D341Med (cell line): ENCODE measurements at places on chromosomes 1 and 21.

- DNase-seq = no peak
These were observed 7.4 kb downstream of the PLEKHN1 start for GRCh38 chr1:973459-974292.

DNA sequence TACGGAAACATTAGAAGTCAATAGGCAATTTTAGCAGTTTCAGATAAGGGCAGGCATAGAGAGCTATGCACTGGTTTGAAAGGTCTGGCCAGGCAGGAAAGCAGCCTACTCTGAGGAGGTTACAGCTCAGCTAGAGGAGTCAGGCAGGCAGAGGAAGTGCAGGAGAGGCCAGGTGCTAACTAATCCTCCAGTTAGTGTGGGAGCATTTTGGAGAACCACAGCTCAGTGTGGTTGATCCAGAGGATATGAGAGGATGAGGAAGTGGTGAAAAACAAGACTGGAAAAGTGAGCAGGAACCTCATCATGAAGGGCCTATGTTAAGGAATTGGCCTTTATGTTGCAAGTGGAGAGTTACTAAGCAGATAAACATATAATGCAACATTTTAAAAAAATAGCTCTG lies 282.4 kb upstream of the SGIP1 start:
- DNase-seq = no peak

- no peak for DNase-seq
These were observed 29.4 kb downstream of the IL6R start for GRCh38 chr1:154434346-154435085.

- no peak for DNase-seq
These were observed 144.4 kb upstream of the POU3F1 start for GRCh38 chr1:38190983-38191382.

GRCh38 chr1:207998691-207999090 lies 87.8 kb upstream of the CD34 start:
- DNase-seq = no peak

- no peak for DNase-seq
These were observed 4.1 kb upstream of the HPDL start for GRCh38 chr1:45322486-45323040.

DNA sequence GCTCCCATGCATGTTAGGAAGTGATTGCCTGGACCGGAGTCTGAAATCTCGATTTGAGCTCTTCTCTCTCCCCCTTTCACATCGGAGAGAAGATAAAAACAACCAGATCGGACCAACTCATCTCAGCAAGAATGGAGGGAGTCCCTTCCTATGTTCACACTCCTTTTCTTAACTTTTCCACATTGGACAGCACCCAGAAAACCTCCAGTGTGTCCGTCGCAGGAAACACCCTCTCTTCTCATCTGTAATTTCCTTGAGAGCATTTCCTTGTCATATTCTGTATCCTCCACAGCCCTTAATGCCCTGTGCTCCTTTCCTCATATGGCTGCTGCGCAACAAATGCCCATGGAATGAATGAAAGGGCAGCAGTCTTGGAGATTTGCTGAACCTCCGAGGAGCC lies 1.5 kb upstream of the TDRD10 start:
- no peak for DNase-seq

DNA sequence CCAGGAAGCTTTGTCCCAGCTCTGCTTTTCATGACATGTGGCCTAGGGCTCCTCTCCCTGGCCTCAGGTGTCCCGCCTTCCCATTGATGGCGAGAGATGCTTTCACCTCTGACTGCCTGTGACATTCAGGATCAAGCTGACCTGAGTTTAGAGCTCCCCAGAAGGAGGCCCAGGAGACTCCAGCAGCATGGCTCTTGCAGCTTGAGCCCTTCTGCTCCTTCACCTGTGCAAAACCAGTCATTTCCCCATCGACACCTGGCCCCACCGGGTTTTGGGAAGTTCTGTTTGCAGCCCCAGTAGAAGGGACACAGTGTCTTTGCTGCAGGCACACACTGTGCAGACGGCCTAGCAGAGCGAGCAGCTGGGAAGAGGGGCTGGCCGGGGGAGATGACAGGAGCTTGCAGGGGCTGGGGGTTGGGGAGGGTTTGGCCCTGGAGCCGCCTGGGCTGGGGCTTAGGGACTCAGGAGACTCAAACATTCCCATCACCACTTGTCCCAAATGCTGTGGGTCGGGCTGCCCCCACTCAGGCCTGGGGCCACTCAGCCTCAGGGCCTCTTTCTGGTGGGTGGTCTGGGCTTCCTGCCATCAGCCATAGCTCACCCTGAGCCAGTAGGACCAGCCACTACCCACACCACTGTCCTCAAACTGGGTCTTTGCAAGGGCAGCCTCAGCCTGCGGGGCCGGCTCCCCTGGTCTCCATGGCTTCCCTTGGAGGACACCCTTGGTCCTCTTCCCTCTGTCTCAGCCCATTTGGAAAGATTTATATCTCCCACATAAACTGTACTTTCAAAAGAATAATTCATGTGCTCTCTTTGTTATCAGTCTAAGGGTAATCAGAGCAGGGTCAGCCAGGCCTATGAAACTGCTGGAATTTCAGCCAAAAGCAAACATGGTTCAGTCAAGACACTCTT lies 3.8 kb upstream of the EDN2 start:
- no peak for DNase-seq

DNA sequence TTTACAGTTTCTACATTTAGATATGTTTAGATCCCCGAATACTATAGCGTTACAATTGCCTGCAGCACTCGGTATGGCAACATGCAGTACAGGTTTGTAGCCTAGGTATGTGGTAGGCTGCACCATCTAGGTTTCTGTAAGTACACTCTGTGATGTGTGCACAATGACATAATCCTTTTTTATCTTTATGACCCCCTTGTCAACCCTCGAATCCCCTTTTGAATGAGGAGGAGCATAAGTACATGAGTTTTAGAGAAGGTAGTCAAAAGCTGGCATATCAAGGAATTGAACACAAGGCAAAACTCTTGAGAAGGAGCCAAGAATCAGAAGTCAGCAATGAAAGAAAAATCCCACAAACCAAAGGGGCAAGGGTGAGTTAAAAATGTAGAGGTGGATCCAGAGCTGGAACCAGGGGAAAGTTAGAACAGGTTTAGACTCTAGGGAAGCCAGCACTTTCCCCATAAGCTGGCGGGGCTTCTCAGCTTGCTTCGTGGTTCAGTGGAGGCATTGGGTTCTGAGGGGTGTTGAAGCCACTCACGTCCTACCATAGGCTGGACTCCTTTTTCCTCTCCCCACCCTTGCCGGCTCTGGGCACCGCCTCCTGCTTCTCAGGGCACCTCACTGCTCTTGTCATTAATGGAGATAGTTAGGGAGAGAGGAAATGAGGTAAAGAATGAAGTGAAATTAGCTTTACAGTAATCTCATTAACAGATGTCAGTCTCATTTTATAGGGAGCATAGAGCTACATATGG lies 31.3 kb downstream of the OLFML3 start:
- no peak for DNase-seq

DNA sequence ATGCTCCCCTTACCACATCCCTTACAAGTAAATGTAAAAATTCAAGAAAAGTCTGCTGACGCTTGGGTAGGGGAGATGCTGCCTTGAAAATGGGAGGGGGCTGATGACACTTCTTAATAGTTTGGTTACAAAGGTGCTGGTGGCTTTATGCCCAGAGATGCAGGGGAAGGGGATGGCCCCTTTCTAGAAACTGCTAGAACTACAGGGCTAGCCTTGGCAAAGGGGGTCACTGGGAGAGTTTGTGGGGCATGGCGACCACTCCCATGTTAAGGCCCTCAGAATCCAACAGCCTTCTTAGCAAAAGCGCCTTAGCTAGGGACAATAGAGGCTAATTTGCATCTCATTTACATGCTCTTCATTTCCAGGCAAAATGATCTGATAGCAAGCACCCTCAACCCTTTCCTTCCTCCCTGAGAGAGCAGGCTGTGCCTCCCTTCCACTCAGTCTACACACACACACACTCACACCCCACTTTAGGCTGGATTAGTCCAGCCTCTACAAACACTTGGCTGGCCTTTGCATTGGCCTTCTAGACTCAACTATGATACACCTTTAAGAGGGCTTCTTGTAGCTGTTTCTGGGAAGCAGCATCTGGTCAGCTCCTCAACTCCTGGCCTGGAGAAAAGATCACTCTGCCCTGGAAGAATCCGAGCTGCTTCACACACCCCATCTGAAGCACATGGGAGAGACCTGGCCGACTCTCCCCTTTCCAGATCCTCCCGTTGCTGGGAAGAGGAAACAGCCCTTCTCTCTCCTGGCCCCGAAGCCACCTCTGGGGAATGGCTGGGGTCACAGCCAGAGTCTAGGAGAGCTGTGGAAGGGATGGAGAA lies 1.7 kb downstream of the SEMA6C start:
- DNase-seq = no peak

DNA sequence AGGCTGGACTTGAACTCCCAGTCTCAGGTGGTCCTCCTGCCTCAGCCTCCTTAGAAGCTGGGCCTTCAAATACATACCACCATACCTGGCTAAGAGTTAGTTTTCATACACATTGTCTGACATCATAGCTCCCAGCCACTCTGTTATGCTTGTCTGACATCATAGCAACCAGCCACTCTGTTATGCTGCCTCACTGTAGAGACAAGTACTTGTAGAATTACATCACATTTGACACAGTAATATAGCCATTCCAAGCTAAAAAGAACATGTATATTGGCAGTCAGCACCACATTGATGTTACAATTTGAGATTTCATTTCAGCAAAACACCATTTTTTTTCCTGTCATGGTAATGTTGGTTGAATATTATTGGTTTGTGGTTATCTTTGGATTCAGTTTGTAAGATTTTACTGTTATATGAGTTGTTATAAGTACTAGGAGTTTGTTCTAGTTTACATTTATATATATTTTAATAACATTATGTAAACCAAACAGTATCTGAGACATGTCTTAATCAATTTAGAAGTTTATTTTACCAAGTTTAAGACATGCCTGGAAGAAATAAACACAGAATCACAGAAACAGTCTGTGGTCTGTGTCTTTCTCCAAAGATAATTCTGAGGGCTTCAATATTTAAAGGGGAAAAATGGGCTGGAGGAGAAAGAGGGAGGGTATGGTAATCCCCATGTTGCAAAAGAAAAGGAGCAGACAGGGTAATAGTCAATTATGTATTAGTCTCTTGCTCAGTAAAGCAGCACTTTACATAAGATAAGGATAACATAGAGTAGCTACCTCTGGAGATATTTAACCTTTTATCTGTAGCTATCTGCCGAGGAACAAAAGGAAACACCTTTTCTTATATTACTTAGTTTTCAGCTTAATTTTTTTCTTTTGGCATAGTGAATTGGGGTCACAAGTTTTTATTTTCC lies 43.0 kb downstream of the XPR1 start:
- no peak for DNase-seq

DNA sequence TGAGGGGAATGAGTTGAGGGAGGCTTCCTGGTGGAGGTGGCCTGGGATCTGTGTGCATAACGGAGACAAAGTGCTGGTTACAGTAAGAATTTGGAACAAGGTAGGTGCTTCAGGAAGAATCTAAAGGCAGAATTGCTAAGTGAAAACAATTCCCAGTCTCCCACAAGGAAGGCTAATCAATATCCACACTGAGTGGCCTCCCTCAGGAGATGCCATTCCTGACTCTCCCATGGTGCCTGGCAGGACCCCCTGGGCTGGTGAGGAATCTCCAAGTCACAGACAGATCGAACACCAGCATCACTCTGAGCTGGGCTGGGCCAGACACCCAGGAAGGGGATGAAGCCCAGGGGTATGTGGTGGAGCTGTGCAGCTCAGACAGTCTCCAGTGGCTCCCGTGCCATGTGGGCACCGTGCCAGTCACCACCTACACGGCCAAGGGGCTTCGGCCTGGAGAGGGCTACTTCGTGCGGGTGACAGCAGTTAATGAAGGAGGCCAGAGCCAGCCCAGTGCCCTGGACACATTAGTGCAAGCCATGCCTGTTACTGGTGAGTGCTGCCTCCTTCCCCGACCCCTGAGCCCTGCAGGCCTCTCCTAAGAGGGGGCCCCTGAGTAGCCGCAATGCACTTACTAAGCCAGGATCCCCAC lies 30.7 kb downstream of the IGFN1 start:
- no peak for DNase-seq
